ENCODE measurements at places on chromosomes 12 and 14. TPM values are rescaled to one million over a fixed set of nuclear protein-coding genes. Genes with fewer than 3 reads are reported as not detected.

FLVCR2 gene
- total RNA-seq = 1.8 TPM

SLC6A12 gene
- total RNA-seq = 0.13 TPM

IFNG-AS1 gene
- not detected for total RNA-seq

KLRG1 gene
- 0.51 TPM for total RNA-seq

RNASE2 gene
- not detected for total RNA-seq

CCDC197 gene
- total RNA-seq = not detected

VRTN gene
- total RNA-seq = not detected

POTEM gene
- total RNA-seq = not detected

WIF1 gene
- total RNA-seq = not detected

TESPA1 gene
- total RNA-seq = not detected

SIX4 gene
- 0.51 TPM for total RNA-seq

PGF gene
- total RNA-seq = 44.8 TPM

DNA sequence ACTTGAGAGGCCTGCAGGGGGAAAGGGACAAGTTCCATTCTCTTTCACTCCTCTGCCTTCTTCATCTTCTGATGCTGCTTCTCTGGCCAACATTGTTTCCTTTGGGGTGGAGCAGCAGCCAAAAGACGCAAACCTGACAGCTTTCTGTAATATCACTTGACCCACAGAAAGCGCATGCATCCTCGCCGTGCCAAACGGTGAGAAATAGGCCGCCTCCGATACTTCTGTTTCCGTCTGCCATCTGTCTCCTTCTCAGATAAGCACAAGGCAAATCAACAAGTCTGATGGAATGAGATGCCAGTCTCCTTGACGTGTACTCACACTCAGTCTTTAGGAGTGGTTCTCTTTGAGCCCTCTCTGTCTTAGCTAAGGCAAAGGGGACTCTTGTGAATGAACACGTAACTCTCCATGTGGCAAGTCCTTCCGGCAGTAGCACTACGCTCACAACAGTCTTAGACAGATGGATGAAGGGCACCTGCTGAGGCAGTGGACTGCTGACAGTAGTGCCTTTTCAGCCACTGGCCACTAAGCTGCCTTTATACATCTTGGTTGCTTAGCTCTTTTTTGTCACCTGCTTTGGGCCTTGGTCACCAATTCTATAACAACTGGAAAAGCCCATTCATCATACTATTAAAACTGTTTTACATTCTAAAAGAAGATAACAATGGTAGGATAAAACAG lies 214.1 kb downstream of the FBXL14 start:
- no peak for DNase-seq

DNA sequence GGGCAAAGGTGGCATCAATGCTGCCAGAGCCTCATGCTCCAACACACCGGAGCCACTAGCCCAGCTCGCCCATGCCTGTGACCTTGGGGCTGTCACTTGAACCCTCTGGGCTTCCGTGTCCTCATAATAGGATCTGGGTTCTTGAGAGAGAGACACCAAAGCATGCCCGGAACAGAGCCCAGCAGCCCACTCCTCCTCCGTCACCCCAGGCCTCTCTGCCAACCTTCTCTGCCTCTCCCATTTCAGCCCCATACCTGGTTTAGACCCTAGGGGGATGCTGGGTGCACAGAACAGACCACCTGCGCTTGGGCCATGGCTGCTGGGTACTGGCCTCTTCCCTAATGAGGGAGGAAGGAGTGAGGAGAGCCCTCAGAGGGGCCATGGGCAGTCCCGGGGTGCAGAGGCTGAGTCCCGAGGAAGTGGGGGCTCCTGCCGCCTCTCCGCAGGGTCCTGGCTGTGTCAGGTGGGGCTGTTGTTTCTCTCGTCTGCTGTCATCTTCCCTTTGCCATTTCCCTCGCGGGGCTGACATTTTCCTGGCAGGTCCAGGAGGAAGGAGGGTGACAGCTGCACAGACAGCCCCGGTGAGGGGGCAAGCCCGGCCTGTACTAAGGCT lies 172.4 kb upstream of the RTL1 start:
- no peak for DNase-seq

DNA sequence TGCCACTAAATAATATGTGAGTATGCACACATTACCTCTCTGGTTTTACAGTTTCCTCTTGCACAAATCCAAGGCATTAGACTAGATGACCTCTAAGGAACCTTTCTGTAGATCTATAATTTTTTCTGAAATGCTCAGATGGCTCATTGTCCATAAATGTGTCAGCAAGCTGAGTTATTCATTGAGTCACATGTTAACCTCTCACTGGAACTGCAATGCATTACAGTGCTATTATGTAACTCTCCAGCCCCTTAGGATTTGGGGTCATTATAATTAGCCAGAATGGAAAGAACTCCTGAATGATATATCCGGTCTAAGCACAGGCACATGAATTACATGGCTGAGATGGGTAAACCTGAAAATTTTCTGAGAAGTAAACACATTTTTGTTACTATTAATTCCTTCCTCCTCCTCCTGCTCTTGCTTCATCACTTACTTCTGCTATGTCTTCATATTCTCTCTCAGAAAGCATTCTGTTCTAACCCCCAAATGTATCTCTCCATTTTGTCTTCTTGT lies 20.3 kb upstream of the DRAM1 start:
- peak; percentile 83 for DNase-seq

DNA sequence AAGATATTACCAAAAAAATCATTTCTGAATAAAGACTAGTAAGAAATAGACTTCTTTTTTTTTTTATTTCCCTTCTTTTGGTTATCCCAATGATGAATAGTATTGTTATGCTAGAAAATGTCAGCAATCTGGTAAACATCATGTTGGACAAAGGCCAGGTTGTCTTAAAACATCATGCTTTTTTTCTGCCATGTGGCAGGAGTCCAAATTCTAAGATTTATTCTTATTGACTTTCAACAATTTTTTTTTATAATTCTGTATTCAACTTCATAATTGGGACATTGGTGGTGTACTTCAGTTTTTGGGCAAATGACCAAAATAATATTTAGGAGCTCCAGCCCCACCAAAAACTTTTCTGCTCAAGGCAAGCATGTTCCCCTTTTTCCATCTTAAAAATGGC lies 10.5 kb downstream of the DCN start:
- DNase-seq = no peak

- no peak for DNase-seq
These were observed 292.6 kb upstream of the CAND1 start for GRCh38 chr12:66976526-66976925.

DNA sequence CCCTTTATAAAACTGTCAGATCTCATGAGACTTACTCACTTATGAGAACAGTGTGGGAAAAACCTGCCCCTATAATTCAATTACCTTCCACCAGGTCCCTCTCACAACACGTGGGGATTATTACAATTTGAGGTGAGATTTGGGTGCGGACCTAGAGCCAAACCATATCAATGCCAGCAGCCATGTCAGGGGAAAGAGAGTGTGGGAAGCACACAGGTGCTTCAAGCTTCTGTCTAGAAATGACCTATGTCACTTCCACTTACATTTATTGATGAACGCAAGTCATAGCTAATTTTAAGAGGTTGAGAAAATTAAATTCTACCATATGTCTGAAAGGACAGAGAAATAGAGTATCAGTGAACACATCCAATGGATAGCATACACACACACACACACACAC lies 32.5 kb upstream of the E2F7 start:
- DNase-seq = no peak

- DNase-seq = no peak
These were observed 1133.4 kb upstream of the SEL1L start for GRCh38 chr14:82667006-82667405.

GRCh38 chr12:109236257-109236656 lies 72.8 kb downstream of the FOXN4 start:
- DNase-seq = no peak

DNA sequence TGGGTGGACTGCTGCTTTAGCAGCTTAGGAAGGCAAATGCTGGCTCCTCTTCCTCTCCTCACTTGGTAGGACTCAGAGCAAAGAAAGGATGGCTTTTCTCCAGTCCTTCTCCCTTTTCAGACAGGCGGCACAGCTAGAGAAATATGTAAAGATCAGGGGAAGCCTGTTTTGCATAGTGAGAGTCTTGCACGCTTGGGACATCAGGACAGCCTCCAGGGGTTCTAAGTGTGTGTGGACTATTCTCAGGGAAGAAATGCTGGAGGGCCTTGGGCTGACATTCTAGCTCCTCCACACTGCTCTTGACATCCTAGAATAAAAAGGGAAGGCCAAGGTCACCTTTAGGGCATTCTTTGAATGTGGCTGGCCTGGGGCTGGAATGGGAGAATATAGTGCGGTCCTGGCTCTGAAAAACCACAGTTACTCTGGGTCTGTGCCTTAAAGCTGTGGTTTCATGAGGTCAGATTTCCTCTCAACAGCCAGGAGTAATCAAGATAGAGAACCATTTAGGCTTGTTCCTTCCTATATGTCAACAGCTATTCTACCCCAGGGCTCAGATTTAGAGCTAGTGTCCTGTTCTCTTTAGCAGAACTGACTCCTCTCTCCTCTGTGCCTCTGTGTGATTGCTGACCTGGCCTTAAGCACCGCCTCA lies 24.3 kb downstream of the CMA1 start:
- DNase-seq = no peak

GRCh38 chr12:52581066-52581465 lies 7.4 kb upstream of the KRT74 start:
- no peak for DNase-seq

GRCh38 chr12:62625228-62625627 lies 158.6 kb downstream of the MON2 start:
- no peak for DNase-seq
